ENCODE measurements at places on chromosomes 4 and X.

- DNase-seq = no peak
Measured at GRCh38 chrX:28756647-28757046, 169.4 kb downstream of the IL1RAPL1 start.

GRCh38 chrX:40154250-40154852 lies 56.6 kb upstream of the BCOR start:
- DNase-seq = no peak

GRCh38 chrX:110732266-110732665 lies 63.4 kb downstream of the CHRDL1 start:
- no peak for DNase-seq

DNA sequence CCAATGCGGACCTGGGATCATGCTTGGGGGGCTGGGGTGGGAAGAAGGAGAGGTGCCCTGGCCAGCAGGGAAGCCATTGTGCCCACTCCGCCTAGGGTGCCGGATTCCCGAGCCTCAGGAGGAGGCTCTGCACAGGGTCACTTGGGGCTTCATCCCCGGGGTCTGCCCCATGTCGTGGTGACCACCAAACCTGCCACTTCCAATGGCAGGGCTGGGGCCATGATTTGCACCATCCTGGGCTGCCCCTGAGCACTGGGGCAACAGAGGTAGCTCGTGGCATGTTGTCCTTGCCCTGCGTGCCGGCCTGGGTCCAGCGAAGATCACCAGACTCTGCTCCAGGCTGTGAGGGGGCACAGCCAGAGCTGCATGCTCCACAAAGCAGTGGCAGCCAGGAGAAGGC lies 71.4 kb upstream of the DCAF12L2 start:
- no peak for DNase-seq

GRCh38 chrX:135985973-135986310 lies 707 bp downstream of the SLC9A6 start:
- no peak for DNase-seq

- no peak for DNase-seq
Measured at GRCh38 chrX:47500554-47500953, 17.5 kb upstream of the ZNF41 start.

- DNase-seq = no peak
Measured at GRCh38 chrX:45329217-45329616, 128.5 kb upstream of the DIPK2B start.

- no peak for DNase-seq
Measured at GRCh38 chrX:9848718-9849479, 62.7 kb downstream of the SHROOM2 start.

GRCh38 chr4:43485196-43485595 lies 592.7 kb downstream of the GRXCR1 start:
- DNase-seq = no peak

DNA sequence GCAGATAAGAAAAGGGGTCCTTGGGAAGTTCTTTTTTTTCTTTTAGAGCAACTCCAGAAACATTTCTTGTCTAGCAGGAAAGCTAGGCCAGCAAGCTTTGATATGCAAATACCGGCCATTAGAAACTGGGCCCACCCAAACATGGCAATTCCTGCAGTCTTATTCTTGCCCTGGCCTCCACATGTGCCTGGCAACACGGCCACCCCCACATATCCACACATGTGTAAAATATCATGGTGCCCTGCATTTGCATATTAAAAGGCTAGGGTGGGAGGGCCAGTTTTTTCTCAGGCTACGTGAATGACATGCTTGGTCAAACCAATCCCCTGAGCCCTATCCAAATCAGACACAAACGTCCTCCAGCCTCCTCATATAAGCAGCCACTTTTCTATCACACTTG lies 171.7 kb upstream of the ZCCHC13 start:
- no peak for DNase-seq

- DNase-seq = no peak
Measured at GRCh38 chr4:185831125-185831815, 19.3 kb upstream of the SORBS2 start.
